Activated naive CD4-positive, alpha-beta T cell (primary cell): ENCODE measurements at places on chromosomes 5 and 9.

DNA sequence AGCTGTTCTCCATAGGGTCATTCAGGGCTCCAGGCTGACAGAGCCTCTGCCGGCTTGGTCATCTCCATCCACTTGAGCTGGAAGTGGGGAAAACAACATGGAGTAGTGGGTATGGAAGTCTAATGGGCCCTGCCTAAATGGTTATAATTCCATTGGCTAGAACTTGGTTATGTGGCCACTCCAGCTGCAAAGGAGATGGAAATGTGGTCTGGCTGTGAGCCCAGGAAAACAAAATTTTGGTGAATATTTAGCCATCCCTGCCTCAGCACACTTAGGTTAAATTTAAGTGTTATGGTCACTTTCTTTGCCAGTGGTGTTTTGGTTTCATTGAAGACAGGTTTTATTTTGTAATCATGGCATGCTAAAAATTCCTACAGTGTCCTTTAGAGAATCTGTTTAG, 112.3 kb downstream of the SMARCA2 start:
- DNase-seq, result no peak

GRCh38 chr9:72855890-72856523, 96.8 kb downstream of the ALDH1A1 start:
- no peak for DNase-seq

GRCh38 chr9:129972816-129973215, 70.2 kb downstream of the FNBP1 start:
- no peak for DNase-seq

GRCh38 chr5:171939951-171940350, 66.5 kb downstream of the FBXW11 start:
- DNase-seq, result no peak

- no peak for DNase-seq
Measured at GRCh38 chr9:130780415-130780814, 54.6 kb upstream of the ABL1 start.

DNA sequence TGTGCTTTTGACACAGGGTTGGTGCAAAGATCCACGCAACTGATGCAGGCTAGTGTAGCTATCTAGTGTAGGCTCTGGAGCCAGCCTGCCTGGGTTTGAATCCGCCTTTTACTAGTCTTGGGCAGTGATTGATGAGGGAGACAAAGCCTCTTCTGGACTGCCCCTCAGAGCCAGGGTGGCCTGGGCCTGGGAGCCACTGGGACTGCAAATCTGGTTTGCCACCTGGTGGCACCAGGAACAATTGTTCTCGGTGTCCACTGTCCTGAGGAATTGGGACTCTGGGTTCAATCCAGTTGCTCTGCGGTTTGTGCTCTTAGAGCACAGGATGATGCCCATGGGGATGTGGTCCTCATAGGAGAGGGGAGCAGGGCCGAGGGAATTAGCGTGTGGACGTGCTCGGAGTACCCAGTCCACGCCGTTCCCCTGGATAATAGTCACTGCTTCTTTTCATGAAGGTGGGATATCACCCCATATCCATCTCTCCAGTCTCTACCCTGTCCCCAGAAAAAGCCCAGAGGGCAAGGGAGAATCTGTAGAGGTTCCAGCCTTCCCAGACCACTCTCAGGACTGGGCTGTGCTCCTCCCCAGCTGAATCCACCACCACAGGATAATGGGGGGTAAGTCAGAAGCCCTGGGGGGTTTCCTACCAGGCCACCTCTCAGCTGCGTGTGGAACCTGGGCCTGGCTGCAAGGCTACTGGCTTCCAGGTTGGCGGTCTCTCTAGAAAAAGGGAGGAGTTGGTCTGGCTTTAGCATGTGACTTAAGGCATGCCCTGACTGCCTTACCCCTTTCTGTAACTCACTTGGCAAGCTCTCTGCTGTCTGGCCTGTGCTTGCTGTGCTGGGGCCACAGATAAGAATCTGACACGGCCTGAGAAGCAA, 1.9 kb downstream of the B4GALT7 start:
- no peak for DNase-seq

- DNase-seq, result no peak
Measured at GRCh38 chr5:7671381-7671993, 179.4 kb downstream of the CFAP90 start.

- no peak for DNase-seq
Measured at GRCh38 chr5:80481019-80481893, 6.6 kb upstream of the FAM151B start.

DNA sequence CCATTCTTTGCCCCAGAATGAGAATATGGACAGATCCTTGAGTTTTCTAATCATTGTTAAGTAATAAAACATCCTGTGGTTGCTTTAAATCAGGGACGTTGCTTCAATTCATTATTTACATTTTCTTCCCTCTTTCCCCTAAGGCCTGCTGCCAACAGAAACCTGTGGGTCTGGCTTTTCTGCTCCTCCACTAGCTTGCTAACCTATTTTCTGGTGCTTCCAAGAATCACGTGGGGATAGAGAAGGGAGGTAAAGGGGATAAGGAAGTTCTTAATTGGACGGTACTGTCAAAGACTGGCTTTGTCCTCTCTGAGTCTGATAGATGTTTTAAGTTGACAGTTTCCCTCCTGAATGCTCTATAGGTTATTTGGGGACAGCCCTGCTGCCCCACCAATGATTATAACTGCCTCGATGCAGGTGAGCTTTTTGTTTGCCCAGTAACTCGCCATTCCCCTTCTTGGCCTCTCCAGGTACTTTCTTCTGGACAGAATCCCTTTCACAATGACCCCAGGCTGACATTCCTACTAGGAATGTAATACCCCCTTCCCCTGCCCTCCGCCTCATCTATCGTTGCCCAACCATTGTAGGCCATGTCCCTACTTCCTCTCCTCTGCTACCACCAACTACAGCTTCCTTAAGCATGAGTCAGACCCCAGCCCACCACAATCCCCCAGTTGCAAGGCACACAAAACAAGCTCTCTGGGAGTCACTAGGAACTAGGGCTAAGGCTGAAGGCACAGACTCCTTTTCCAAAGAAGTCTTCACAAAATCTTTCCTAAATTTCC, 19.9 kb upstream of the CPEB4 start:
- DNase-seq, result no peak
